ENCODE measurements at places on chromosomes 5 and 9.

DNA sequence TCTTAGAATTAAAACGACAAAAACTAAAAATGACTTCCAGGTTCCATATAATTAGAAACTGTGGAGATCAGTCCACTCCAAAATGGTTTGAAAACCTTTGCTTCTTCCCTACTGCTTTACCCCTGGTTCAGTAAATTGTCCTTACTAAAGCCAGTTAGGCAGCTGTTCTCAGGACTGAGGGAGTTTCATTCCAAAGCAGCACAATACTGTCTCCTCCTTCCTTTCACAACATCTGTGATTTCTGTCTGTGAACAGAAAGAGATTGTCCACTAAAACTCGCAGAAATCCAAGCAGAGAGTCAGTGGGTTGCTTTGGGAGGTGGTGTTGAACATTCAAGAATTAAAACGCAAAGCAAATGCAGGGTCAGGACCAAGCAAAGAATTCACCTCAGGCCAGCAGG lies 740.8 kb upstream of the ZNF608 start:
- peak overlapping the region; percentile 50 for H3K4me3 ChIP-seq
- no peak for DNase-seq
- H3K36me3 ChIP-seq, result no peaks in the 10 kb centered on the region

DNA sequence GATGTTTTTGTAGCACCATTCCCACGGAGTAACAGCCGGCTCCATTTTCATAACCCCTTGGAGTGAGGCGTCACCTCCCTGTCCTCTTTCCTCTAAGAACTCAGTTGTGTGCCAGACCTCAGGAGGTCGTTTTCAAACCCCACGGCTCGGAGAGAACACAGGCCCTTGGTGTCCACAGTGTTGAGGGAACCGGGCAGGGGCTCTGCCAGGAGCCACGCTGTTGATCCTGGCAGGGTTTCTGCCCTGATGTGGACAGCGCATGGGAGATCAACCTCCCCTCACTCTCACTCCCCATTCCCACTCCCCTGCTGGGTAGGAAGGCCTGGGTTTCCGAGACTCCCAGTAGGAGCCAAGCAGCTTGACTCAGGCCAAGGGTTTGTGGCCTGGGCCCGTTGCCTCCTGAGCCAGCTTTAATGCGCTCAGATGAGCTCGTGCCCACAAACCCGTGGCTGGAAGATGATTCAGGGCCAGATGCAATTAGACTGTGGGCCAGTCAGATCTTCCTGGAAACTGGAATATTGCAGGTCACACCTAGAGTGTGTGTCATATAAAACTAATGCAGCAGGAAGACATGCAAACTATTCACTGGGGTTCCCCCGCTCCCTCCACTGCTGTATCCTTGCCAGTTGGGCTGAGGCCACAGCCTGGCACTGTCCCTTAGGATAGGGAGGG lies 133.4 kb downstream of the SLC12A2 start:
- no peak for DNase-seq
- H3K27ac ChIP-seq, result no peak overlapping the region
- H3K4me1 ChIP-seq, result peaks cover 12% of the 10 kb centered on the region
- H3K4me3 ChIP-seq, result no peak overlapping the region

- no peak overlapping the region for H3K4me3 ChIP-seq
- no peak for DNase-seq
- H3K36me3 ChIP-seq, result no peaks in the 10 kb centered on the region
These were observed 337.6 kb upstream of the SEMA6A start for GRCh38 chr5:116912221-116912620.

DNA sequence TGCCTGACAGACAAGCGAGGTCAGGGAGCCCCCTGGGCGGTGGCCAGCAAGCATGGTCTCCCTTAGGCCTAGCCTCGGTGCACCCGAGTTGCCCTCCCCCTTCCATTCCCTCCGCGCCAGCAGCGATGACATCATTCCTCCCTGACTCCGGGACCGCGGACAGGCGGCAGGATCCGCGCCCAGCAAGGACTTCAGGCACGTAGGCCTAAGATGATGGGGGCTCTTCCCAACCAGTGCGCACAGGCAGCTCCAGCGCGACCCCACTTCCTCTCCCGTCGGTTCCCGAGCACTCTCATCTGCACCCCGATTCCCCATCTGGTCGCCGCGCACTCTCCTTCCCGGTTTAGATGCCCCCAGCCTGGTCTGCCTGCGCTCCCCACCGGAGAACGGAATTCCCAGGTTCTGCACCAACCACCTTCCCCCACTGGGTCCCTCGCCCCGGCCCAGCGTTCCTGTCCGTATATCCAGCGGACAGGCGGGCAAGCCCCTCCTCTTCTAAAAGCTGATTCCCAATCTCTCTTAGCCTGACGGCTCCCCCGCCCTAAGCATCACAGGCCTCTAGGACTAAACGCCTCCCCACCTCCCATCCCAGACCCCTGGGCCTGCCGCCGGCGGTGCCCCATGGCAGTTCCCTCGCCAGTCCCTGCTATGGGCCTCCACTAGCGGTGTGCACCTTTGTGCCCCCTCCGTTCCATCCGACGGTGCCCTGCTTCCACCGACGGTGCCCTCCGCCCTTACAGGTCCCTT lies 931 bp downstream of the FAM219A start:
- H3K27ac ChIP-seq, result peak overlapping the region; percentile 31
- peaks cover 12% of the 10 kb centered on the region for H3K27me3 ChIP-seq
- H3K36me3 ChIP-seq, result no peaks in the 10 kb centered on the region
- peak; percentile 64 for DNase-seq

GRCh38 chr9:105126226-105126625 lies 118.2 kb upstream of the SLC44A1 start:
- H3K27me3 ChIP-seq, result peaks cover 4% of the 10 kb centered on the region
- H3K27ac ChIP-seq, result peak overlapping the region; percentile 88
- peaks cover 35% of the 10 kb centered on the region for H3K4me1 ChIP-seq
- H3K36me3 ChIP-seq, result peaks cover 4% of the 10 kb centered on the region
- no peak for DNase-seq
- H3K4me3 ChIP-seq, result no peak overlapping the region

DNA sequence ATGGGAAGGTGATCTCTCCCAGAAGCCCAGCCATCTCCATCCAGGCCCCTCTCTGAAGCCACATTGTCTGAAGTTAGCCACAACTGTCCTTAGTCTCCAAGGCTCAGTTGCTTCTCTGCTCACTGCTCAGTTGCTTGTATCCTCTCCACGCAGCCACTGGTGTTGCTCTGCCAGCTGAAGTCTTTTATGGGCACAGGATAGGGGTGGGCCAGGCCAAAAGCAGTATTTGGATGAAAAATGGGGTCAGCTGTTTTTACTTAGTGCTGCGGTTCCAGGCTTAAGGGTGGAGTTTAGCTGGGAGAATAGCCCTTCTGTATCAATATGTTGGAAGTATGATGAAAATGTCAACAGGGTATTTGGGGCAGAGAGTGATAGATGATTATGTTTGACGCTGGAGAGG lies 168.8 kb upstream of the PPP1R2B start:
- no peaks in the 10 kb centered on the region for H3K36me3 ChIP-seq
- peaks cover 10% of the 10 kb centered on the region for H3K4me1 ChIP-seq
- no peaks in the 10 kb centered on the region for H3K27me3 ChIP-seq
- no peak for DNase-seq

DNA sequence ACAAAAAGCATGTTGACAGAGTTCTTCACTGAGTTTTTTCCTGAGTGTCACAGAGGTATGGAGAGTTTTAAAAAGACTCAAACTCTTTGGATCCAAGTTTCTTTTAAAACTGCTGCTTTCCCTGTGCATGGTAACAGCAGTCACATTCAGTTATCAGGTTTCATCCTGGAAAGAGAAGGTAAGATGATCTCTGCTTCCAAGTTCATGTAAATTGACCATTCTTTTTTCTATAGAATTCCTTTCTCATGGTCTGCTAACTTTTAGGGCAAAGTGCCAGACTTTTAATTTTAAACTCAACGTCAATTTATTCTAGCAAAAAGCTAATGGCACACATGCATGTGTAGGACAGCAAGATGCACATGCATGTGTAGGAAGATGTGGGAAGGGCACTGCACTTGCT lies 52.5 kb upstream of the PRLR start:
- peaks cover 27% of the 10 kb centered on the region for H3K4me1 ChIP-seq
- H3K36me3 ChIP-seq, result peaks cover 19% of the 10 kb centered on the region
- peaks cover 5% of the 10 kb centered on the region for H3K27me3 ChIP-seq
- no peak overlapping the region for H3K4me3 ChIP-seq

DNA sequence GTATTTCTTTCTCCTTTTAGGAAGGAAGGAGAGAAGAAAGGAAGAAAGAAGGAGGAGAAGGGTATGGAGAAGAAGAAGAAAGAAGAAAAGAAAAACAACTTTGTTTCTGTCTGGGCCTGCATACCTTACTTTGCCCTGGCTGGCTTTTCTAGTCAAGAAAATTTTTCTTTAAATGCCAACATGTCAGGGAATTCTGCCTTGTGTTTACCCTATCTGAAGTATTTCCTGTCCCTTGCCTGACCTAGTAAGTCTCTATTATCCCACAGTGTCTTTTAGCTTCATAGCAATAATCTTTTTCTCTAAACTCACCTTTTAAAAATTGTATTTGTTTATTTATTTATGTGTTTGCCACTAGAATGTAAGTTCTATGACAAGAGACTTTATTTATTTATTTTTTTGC lies 1864.1 kb downstream of the EFNA5 start:
- DNase-seq, result no peak
- H3K36me3 ChIP-seq, result peaks cover 5% of the 10 kb centered on the region

GRCh38 chr9:86600291-86600690 lies 246.1 kb upstream of the TUT7 start:
- no peak overlapping the region for H3K27ac ChIP-seq
- DNase-seq, result no peak

DNA sequence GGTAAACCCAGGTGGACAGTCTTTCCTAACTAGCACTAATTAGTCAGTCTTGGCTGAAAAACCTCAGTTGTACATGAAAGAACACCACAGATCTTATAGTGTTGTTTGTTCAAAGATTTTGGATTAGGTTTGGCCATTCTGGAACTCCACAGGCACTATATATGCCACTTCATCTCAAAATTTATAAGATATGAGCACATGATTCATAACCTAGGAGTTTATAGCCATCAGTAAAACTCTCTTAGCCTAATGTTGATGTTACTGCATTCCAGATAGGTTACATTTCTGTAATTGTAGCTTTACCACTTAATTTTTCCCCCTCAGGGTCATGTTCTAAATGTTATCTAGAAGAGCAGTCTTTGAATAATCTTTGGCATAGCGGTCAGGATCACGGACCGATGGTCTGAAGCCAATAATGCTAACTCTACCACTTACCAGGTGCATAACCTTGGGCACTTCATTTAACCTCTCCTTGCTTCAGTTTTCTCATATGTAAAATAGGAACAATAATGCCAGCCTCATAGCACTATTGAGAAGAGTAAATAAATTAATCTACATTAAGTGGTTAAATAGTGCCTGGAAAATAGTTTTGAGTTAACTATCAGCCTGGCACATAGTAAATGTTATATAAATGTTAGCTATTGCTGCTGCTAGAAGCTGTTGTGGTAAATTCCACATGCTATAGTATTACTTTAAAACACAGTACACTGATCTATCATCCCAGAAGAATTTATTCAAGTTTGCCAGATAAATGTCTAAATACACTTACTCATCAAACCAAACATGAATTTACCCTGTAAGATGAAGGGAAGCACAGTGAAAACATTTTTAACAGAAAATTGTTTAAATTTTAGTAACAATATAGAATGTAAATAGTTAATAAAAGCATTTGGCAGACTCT lies 743.9 kb downstream of the NR2F1-AS1 start:
- no peak overlapping the region for H3K27ac ChIP-seq
- H3K4me3 ChIP-seq, result no peak overlapping the region
- H3K4me1 ChIP-seq, result peaks cover 10% of the 10 kb centered on the region
- H3K27me3 ChIP-seq, result peaks cover 16% of the 10 kb centered on the region
- H3K36me3 ChIP-seq, result no peaks in the 10 kb centered on the region
- no peak for DNase-seq

DNA sequence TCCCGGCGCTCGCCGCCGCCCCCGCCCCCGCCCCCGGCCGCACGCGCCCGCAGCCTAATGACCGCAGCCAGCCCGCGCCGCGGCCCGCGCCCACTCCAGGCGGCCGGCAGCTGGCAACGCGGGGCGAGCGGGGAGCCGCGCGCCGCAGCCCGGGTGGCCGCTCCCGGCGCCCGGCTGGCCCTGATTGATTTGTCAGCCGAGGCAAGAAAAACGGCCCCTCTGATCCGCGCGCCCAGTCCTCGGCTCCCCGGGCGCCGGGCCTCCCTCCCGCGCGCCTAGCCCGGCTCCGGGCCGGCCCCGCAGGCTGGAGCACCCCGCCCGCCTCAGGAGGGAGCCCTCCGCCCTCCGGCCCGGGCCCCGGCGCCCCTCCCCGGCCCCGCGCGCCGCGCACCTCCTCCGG lies 11.9 kb upstream of the LHX2 start:
- no peak overlapping the region for H3K4me3 ChIP-seq
- no peaks in the 10 kb centered on the region for H3K36me3 ChIP-seq
- peak; percentile 60 for DNase-seq

GRCh38 chr9:113179839-113180238 lies 29.0 kb downstream of the SLC31A2 start:
- H3K4me3 ChIP-seq, result no peak overlapping the region
- peaks cover 56% of the 10 kb centered on the region for H3K36me3 ChIP-seq
- no peak overlapping the region for H3K27ac ChIP-seq
- no peak for DNase-seq
- H3K27me3 ChIP-seq, result no peaks in the 10 kb centered on the region
- no peaks in the 10 kb centered on the region for H3K4me1 ChIP-seq

- no peak overlapping the region for H3K4me3 ChIP-seq
- H3K27ac ChIP-seq, result peak overlapping the region; percentile 12
- DNase-seq, result no peak
- peaks cover 9% of the 10 kb centered on the region for H3K27me3 ChIP-seq
These were observed 118.0 kb upstream of the RAI14 start for GRCh38 chr5:34538026-34538672.

GRCh38 chr5:34555699-34556508 lies 100.2 kb upstream of the RAI14 start:
- no peak for DNase-seq
- H3K27me3 ChIP-seq, result peaks cover 3% of the 10 kb centered on the region
- H3K36me3 ChIP-seq, result no peaks in the 10 kb centered on the region
- peaks cover 12% of the 10 kb centered on the region for H3K4me1 ChIP-seq

- peak overlapping the region; percentile 94 for H3K4me3 ChIP-seq
- H3K36me3 ChIP-seq, result peaks cover 28% of the 10 kb centered on the region
- H3K4me1 ChIP-seq, result peaks cover 35% of the 10 kb centered on the region
- DNase-seq, result no peak
- peak overlapping the region; percentile 96 for H3K27ac ChIP-seq
These were observed 569 bp downstream of the YIPF5 start for GRCh38 chr5:144169904-144170275.

All from nephron progenitor cell (in vitro differentiated cells).